ENCODE measurements at places on chromosomes 1 and 21.

GRCh38 chr1:197327776-197328364, 59.8 kb downstream of the CRB1 start:
- DNase-seq, result no peak

DNA sequence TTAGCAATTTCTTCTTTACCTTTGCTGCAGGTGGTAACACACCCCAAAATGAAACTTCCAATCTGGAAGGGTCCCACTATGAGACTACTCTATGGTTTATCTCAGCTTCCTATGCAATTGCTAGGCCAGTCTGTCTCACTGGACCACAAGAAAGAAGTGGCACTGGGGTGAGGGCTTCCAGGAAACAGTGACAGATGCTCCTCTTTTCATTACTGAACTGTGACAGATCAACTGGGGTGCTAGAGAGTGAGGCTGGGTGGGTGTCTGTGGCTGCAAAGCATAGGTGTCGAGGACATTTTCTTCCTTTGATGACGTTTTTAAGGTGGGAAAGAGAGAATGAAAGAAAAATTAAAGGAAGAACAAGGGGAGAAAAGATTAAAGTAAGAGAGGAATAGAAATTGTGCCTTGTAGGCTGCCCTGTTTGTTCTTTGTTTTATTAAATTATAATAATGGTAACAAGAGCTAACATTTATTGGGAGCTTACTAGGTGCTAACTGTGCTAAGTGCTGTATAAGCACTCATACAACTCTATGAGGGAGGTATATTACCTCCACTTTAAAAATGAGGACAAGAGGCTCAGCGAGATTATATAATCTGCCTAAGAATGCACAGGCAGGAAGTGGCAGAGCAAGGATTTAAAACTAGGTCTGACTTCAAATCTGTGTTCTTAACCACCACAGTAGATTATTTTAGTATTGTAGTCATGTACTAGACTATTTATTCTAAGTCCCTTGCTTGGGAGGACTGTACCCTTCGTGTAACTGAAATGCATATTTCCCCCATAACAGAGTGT, 27.8 kb upstream of the DMRTA2 start:
- no peak for DNase-seq

- no peak for DNase-seq
Observed at GRCh38 chr1:224801844-224802490, 127.5 kb upstream of the DNAH14 start.

DNA sequence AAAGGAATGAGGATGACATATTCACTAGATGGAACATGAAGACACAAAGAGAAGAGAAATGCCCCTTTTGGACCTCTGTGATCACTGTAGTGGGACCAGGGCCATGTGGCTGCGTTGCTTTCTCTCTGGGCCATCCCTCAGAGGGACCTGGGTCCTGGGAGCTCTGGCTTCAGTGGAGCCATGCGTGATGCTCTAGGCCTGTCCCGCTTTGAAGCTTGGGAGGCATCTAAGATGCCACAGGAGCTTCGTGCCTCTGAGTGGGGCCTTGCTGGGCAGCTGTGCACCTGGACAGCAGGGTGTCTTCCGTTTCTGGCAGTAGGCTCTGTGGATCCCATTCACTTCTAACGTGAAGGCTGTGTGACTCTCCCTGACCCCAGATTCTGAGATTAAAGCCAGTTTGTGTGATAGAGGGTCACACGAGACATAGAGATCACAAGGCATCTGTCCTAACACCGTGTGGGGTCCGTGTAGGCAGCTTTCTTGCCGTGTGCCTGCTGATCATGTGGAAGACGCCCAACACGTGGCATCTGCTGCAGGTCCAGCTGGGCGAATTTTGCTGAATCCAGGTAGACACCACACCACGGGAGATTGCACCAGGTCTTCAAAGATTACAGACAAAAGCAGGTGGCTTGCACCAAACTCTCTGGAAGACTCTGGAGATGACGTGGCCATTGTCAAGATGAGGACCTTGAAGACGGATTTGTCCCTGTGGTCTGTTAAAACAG, 17.2 kb upstream of the PRSS38 start:
- no peak for DNase-seq

GRCh38 chr1:210792250-210793102, 341.5 kb downstream of the KCNH1 start:
- DNase-seq, result no peak

- no peak for DNase-seq
Observed at GRCh38 chr1:81420760-81421159, 380.0 kb upstream of the ADGRL2 start.

- DNase-seq, result no peak
Observed at GRCh38 chr1:209403921-209404320, 179.6 kb upstream of the CAMK1G start.

GRCh38 chr1:193593147-193593885, 406.9 kb upstream of the B3GALT2 start:
- DNase-seq, result no peak
